ENCODE measurements at places on chromosomes 5 and 9.

GRCh38 chr5:173831196-173831914 is 56.8 kb upstream of the CPEB4 start:
- DNase-seq = no peak

DNA sequence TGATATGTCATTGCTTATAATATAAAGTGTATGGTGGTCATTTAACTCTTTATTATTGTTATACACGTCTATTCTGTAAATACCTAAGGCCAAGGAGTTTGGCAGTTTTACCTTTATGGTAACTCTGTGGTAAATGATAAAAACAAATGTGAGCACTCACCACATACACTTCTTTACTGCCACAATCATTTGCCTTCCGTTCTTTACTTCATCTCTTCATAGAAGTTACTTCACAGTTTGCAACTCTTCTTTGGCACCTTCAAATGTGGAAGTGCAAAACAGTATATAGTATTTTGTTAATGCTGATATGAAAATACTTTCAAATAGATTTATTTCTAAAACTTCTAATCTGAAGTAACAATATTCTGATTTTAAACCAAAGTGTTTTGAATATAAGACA is 4.4 kb upstream of the MEF2C start:
- no peak for DNase-seq

- DNase-seq = no peak
Observed at GRCh38 chr5:66872736-66873331, 276.6 kb downstream of the MAST4 start.

- no peak for DNase-seq
Observed at GRCh38 chr9:88653911-88654310, 118.9 kb downstream of the NXNL2 start.

DNA sequence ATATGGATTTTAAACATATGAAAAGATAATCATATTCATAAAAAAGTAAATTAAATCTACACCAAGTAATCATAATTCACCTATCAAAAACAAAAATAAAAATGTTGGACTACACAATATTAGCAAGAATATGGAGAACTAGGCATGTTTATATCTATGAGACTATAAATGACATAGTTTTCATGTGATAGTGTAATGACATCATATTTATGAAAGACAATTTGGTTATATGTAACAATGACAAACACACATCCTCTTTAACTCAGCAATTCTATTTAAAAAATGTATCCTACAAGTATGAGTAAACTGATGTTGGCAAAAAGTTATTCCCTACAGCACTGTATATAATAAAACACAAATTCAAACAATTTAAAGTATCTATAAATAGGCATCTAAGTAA is 312.3 kb downstream of the EDIL3 start:
- DNase-seq = no peak

DNA sequence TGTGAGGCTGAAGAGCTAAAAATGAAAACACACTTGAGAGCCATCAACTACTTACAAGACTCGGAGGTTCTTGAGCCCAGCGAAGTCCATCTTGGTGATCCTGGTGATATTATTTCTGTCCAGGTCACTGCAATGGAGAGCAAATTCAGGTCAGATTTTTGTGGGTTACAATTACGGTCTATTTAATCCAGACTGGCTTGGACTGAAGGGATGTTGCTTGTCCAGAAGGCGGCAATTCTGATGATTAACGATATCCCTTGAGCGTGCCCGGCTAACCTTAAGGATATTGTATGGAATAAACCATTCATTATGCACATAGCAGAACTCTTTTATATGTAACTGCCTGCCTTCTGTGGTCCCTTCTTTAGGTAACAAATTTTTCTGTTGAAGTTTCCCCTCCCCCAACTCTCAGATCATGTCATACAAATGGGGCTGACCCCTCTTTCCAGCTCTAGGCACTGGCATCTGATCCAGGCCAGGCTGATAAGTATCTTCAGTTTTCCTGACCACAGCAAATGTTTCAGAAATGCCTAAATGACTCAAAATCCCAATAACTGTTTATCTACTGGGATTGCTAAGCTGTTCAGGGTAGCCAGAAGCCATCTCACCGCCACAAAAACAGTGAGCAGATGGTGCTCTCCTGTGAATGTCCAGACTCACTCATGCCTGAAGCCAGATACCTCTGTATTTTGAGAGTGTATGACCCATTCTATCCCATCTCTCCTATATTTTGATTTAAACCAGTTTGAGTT is 49.4 kb downstream of the SLIT3 start:
- DNase-seq = no peak

DNA sequence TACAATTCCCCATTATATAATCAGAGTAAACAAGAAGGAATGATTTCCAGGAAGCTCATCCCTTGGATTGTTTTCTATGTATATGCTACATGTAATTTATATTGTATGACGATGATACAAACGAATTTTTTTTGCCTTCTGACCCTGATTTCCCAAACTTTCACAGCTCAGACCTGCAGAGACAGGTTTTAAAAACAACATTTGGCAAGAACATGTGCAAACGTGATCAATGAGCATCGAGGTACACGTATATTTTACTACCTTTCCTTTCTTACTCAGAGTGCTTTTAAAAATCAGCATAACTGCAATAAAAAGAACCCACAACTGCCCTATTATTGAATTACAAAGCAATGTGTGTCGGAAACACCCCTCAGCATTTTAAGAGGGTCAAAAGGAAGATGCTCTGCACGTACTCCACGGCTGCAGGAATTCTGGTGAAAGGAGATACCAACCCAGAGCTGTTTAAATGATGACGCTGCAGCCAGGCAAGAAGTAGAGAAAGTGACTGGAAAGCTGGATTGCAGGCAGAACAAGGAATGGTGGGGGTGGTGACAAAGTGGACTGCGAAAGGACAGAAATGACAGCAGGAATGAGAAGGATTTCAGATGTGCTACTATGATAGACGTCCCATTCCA is 533.5 kb downstream of the RAB3C start:
- DNase-seq = no peak

- peak; percentile 83 for DNase-seq
Observed at GRCh38 chr5:65624025-65624570, at the start of gene TRIM23. Gene TRIM23, minus strand, starts transcription at chr5:65624333. Its CDS starts 59 bp downstream, at chr5:65624274.

GRCh38 chr5:79837761-79838551 is 148.3 kb downstream of the CMYA5 start:
- DNase-seq = no peak

DNA sequence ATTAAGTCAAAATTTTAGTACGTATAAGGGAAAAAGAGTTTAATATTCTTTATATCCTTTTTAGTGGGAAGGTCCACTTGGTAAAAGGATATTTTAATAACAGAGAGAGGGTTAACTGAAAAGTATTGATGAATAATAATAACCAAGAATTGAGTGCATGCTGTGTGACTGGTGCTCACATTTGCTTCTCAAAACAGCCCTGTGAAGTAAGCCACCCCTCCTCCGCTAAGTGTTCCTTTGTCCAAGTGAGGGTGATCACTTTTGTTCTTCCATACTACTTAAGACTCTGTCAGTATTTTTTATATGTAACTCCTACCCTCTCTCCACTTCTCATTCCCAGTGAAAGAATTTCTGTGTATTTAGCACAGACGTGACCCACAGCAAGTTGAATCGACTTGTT is 51.5 kb downstream of the SLC44A1 start:
- DNase-seq = no peak

GRCh38 chr5:55300890-55301289 is 6.6 kb downstream of the DHX29 start:
- no peak for DNase-seq

- DNase-seq = no peak
Observed at GRCh38 chr5:172748341-172748843, 22.6 kb downstream of the DUSP1 start.

DNA sequence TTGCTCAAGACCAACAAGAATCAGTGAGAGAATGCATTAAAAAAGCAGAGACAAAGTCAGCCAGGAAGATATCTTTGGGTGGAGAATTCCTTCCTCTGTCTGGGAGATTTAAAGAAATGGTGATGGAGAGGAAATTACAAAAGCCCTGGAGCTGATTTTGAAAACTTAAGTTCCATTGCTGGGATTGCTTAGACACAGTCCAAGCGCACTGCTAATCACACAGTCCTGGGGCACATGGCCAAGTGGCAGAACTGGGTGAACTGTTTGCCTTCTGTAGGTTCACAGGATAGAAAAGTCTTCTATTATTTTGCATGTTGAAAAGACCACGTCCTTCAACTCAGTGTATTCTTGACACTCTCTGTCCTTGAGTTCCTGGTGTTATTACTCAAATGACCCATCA is 284.9 kb upstream of the FBXL7 start:
- no peak for DNase-seq

DNA sequence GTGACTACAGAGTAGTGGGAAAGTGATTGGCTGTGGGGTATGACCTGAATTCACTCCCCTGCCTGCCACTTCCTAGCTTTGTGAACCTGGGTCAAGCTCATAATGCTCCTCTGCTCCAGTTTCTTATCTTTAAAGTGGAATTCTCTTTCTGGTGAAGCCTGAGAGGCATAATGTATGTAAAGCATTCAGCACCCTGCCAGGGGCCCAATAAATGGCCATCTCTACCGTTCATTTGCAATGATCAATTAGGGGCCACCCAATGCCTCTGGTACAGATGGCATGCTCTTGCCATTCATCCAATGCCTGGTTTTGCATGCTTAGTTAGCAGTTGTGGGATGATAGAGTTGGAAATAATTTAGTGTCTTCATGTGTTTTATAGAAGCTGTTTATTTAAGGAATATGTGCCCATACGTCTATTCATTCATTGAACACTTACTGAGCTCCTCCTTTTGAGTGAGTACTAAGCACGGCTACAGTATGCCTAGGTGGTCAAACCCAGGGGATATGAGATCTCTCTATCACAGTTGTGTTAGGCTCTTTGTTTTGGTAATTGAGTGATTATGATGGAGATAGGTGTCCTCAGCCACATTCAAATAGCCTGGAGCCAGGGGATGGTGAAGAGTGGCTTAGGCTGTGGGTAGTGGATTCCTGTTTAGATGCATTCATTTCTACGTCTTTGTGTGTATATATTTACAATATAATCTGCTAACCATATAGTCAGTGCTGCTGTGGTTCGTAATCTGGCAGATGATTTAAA is 15.3 kb downstream of the ZNF462 start:
- DNase-seq = no peak

DNA sequence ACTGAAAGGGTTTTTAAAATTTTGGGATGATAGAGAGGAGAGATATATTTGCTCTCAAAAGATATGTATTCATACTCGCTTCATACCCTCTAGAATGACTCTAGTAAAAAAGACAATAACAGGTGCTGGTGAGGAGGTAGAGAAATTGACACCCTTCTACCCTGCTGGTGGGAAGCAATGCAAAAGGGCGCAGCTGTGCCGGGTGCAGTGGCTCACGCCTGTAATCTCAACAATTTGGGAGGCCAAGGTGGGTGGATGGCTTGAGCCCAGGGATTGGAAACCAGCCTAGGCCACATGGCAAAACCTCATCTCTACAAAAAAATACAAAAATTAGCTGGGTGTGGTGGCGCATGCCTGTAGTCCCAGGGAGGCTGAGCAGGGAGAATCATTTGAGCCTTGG is 33.9 kb upstream of the NXNL2 start:
- DNase-seq = no peak

GRCh38 chr5:122500245-122501088 is 188.4 kb downstream of the SNCAIP start:
- peak; percentile 24 for DNase-seq

GRCh38 chr9:135213566-135213965 is 126.1 kb downstream of the OLFM1 start:
- no peak for DNase-seq

DNA sequence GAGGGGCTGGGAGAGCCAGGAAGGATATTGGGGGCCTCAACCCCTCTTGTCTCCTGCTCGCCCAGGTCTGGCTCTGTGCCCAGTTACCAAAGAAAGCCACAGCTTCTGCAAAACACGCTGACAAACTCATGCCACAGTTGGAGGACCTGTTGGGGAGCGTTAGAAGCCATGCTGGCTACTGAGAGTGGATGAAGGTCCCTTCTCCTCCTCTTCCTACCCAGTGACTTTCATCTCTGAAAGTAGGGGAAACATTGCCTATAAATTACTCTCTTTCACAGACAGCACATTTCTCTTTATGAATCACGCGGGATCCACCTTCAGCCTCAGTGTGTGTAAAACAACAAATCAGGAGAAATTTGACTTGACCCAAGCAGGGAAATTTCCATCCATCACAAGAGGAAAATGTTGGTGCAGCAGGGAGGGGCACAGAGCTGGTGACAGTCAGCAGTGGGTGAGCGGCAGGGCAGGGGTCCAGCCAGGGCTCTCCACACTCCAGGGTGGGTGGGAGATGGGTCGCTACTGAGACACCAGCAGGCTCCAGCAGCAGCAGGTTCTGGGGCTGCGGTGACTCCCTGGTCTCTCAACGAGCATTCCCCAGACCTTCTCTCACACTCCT is 181.9 kb downstream of the FGF18 start:
- no peak for DNase-seq

GRCh38 chr5:878125-878524 is 14.5 kb downstream of the BRD9 start:
- no peak for DNase-seq

- DNase-seq = no peak
Observed at GRCh38 chr9:97703437-97704344, 6.6 kb upstream of the XPA start.

DNA sequence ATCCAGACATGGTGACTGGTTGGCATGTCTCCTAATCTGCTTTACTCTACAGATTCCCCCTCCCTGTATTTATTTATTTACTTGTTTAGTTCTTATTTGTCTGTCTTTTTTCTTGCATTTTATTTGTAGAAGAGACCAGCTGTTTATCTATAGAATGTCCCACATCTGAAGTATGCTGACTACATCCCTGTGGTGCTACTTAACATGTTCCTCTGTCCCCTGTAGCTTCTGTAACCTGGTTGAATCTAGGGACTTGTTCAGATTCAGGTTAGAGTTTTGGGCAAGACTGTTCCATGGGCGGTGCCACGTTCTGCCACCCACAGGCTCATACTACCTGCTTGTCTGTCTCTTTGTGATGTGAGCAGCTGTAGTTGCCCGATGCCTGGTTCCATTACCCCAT is 23.5 kb downstream of the DUSP1 start:
- no peak for DNase-seq

GRCh38 chr5:100026606-100027005 is 508.6 kb upstream of the FAM174A start:
- DNase-seq = no peak

DNA sequence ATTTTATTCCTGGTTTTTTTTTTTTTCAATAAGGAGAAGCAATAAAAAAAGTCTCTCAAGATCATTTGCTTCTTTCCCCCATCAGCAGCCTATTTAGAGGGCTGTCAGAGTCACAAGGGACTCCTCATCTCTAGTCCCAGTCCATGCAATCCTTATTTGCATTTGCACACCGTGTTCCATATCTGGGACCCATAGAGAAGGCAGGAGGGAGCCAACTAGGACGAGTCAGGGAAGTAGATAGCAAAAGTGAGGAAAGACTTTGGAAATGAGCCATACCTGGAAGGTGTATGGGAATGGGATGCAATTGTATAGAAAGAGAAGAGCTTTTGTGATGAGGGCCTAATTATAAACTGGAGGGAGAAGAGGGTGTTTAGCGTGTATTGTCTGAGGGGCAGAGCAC is 160.0 kb downstream of the PIK3R1 start:
- DNase-seq = no peak

- DNase-seq = no peak
Observed at GRCh38 chr9:126813072-126813471, 8.2 kb downstream of the ZBTB43 start.
